ENCODE measurements at places on chromosomes 16 and 17.

DNA sequence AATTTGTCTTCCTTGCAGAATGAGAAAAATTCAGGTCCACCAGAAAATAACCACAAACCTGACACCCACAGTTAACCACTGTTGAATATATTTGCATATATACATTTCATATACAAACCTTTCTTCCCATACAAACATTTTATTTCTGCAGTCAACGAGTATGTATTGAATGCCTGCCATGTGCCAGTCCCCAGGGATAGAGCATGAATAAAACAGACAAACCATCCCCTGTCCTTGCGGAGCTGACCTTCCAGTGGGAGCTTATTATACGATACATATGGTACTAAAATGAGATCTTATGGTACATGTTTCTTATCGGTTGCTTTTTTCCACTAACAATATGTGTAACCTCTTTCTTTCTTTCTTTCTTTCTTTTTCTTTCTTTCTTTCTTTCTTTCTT lies 116.7 kb downstream of the PITPNC1 start:
- DNase-seq = no peak

DNA sequence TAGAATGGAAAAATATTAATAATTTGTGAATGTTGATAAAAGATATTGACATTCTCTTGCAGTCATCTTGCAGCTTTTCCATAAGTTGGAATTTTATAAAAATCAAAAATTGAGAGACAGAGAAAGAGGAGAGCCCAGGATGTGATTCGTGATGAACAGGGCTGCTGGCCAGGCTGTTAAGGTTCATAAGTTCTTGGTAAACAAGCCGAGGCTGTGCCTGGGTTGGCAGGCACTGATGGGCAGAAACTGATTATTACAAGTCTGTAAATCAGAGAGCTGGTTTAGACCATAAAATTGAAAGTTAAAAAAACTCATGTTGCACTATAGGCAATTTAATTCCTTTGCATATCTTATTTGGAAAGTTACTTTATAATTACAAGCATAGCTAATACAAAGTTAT lies 533.7 kb downstream of the HAPSTR1 start:
- DNase-seq = no peak

DNA sequence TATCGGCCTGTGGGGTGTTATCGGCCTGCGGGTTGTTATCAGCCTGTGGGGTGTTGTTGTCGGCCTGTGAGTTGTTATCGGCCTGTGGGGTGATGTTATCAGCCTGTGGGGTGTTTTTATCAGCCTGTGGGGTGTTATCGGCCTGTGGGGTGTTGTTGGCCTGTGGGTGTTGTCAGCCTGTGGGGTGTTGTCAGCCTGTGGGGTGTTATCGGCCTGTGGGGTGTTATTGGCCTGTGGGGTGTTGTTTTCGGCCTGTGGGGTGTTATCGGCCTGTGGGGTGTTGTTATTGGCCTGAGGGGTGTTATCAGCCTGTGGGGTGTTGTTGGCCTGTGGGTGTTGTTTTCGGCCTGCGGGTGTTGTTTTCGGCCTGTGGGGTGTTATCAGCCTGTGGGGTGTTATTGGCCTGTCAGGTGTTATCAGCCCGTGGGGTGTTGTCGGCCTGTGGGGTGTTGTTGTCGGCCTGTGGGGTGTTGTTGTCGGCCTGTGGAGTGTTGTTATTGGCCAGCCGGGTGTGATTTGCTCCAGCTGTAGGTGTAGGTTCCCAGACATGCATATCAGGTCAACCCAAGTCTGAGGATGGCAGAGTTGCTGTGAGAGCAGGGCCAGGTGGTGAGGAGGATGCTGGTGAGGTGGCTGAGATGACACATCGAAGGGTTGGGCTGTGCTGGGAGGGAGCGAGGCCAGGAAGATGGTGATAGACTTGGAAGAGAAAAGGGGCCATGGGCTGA lies 7.1 kb downstream of the TRARG1 start:
- no peak for DNase-seq

DNA sequence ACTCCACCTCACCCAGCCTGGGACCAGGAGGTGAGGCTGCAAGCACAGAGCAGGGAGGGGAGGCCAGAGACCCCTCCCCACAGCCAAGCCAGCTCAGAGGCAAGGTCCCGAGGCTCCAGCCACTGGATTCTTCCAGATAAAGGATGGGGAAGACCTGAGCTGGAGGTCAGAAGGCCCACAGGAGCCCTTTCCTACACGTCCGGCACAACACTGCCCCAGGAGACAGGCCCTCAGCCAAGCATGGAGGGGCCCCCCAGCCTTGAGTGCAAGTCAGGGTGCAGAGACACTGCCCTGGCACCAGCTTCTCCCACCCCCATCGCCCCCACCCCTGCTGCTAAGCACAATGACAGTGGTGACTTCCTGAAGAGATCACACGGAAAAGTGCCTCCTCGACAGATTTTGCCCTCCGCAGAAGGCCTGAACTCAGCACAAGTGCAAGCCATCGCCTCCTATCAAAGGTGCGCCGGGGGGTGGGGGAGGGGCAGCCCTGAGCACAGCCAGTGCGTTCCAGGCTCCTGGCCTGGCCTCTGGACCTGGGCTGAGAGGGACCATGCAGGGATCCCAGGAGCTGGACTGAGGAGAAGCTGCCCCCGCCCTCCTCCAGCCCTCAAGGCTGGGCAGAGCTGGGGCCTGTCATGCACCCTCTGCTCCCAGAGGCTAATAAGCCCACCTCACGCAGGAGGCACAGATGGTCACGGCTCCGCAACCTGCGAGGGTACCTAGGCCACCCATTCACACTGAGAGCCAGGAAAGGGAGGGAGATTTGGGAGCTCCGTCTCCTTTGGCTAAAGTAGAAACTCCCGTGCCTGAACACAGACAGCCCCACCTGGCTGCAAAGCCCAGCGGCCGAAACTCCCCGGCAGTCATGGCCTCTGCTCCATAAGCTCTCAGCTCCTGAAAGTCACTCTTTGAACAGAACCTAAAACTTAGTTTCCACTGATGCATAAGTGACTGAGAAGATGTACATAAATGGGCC lies 2.7 kb downstream of the MAFG start:
- no peak for DNase-seq

GRCh38 chr16:11852092-11852809 lies 909 bp upstream of the RSL1D1 start:
- DNase-seq = no peak

DNA sequence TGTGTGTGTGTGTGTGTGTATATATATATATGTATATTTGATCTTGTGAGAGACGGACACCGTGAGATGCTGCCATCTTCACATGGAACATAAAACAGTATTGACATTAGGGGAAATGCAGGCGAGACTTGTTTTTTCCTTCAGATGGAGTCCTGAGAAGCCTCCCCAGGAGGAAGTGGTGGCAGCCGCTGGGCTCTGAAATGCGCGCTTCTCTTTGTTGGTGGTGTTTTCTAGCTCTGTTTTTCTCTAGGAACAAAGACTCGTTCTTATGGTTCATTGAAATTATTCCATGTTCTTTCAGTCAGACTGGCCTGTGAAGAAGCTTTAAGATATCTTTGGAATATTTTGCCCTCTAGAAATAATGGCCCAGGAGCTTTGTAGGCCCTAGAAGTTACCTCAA lies 32.9 kb downstream of the SNX29 start:
- no peak for DNase-seq

- no peak for DNase-seq
Measured at GRCh38 chr16:89373355-89374110, 116.8 kb downstream of the ANKRD11 start.

DNA sequence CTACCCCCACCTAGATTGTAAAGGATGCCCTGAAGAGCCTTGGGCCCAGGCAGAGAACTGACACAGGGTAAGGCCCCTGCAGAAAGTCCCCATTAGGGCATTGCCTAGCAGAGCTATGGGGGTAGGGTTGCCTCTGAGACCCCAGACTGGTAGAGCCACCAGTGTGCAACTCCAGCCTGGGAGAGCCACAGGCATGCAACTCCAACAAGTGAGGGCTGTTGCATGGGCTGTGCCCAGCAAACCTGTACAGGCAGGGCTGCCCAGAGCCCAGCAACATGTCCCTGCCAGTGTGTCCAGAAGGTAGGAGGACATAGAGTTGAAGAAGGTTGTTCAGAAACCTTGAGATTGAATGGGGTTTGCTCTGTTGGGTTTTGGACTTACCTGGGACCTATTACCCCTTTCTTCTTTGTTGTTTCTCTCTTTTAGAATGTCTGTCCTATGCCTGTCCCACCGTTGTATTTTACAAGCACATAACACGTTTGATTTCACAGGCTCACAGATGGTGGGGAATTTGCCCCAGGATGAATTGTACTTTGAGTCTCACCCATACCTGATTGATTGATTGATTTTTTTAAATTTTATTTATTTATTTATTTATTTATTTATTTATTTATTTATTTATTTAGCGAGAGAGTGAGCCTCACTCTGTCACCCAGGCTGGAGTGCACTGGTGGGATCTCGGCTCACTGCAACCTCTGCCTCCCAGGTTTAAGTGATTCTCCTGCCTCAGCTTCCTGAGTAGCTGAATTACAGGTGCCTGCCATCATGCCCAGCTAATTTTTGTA lies 16.4 kb downstream of the SGF29 start:
- no peak for DNase-seq

- no peak for DNase-seq
Measured at GRCh38 chr16:66250686-66251431, 115.6 kb upstream of the CDH5 start.

DNA sequence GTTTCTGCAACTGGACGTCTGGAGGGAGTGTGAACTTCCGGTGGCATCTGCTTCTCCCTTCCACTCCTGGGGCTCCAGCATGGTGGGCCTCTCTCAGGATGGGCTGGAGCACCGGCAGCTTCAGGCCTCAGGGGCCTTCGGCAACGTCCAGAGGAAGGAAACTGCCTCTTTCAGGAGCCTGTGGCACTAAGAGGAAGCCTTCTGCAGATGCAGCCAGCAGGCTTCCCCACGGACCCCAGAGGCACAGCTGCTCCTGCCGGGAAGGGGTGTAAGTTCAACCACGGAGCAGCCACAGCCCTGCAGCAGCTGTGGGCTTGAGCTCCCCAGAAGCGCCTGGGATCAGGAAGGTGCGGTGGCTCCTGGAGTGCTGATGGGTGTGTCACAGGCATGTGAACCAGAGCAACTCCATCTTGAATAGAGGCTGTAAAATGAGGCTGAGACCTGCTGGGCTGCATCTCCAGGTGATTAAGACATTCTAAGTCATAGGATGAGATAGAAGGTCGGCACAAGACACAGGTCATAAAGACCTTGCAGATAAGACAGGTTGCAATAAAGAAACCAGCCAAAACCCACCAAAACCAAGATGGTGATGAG lies 50.8 kb upstream of the KLHDC4 start:
- no peak for DNase-seq

DNA sequence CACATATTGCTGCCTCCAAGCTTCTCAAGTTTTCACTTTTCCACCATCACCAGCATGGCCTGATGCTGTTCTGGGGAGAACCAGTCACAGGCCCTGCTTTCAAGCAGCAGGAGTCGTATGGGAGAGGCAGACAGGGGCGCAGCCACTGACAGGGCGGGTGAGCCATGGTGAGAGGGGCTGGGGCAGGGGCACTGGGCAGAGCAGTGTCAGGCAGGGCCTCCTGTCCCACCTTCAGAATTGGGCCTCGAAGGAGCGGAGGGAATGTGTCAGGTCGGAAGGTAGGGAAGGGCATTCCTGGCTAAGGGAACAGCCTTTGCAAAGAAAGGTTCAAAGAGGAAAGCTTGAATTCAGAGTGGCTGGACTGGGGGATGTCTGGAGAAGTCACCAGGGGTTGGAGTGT lies 4.9 kb upstream of the MAP2K3 start:
- DNase-seq = no peak
